Diencephalon (tissue), 1 donor: ENCODE measurements at places on chromosomes 11 and 22. TPM values are rescaled to one million over a fixed set of nuclear protein-coding genes. Genes with fewer than 3 reads are reported as not detected.

Gene BBOX1
- total RNA-seq: 27.7 TPM

Gene AQP11
- total RNA-seq: 8.1 TPM

Gene AIFM3
- 27.5 TPM for total RNA-seq

Gene NR1H3
- total RNA-seq: 11.5 TPM
